ENCODE measurements at places on chromosomes 2 and 18. TPM values are rescaled to one million over a fixed set of nuclear protein-coding genes. Genes with fewer than 3 reads are reported as not detected.

GRCh38 chr2:240628507-240628807 lies 3.2 kb downstream of the GPR35 start:
- peak; percentile 28 for DNase-seq

DNA sequence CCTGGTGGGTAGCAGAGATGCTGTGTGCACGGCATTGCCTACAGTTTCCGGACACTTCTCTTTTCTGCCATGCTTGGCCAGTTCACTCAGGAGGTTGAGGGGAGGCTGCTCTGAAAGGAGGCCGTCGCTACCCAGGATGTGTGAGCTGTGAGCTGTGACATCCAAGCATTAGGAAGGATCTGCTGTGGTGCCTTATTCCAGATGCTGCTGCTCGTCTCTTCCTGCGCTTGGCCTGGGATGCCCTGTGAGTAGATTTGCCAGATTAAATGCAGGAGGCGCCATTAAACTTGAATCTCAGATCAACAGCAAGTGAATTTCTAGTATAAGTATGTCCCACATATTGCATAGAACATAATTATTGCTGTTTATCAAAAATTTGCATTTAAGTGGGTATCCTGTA lies 124.2 kb upstream of the SIX3 start:
- DNase-seq: no peak

The IL1R2 gene
- total RNA-seq: 5.7 TPM

GRCh38 chr2:147331790-147332419 lies 512.9 kb upstream of the ACVR2A start:
- no peak for DNase-seq

- no peak for DNase-seq
These were observed 17.0 kb downstream of the SH3BP4 start for GRCh38 chr2:234968631-234969305.

GRCh38 chr2:144479659-144480058 lies 40.3 kb downstream of the ZEB2 start:
- no peak for DNase-seq

The LYPD6B gene
- not detected for total RNA-seq

The FN1 gene
- 986 TPM for total RNA-seq

The OR6B2 gene
- total RNA-seq: 5.1 TPM

The CCDC68 gene
- total RNA-seq: 8.6 TPM

The SERPINB2 gene
- total RNA-seq: 2.6 TPM

GRCh38 chr18:24868760-24869237 lies 408.4 kb downstream of the HRH4 start:
- no peak for DNase-seq

DNA sequence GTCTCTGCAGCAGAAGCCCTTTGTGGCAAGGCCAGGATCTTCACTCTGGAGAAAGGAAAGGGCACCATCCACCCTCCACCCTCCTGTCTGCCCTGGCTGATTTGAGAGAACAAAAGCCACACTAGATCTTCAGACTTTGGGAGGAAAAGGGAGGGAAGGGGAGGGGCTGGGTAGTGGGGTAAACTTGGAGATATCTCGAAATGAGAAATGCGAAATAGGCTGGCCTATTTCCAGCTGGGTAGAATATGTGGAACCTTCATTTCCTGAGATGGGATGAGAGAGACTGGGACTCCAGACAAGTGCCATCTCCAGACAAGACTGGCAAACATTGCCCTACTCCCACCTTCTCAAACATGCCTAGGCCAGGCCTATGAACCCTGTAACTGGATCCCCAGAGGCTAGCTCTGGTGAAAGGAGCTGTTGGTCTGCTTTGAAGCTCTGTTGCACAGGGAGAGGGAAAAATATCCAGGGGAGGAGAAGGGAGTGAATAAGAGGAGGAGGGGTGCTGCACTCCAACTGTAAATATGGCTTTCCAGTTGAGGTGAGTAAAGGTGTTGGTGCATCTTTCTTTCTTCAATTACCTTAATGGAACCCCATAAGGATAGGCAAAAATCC lies 1.7 kb downstream of the HOXD12 start:
- no peak for DNase-seq

DNA sequence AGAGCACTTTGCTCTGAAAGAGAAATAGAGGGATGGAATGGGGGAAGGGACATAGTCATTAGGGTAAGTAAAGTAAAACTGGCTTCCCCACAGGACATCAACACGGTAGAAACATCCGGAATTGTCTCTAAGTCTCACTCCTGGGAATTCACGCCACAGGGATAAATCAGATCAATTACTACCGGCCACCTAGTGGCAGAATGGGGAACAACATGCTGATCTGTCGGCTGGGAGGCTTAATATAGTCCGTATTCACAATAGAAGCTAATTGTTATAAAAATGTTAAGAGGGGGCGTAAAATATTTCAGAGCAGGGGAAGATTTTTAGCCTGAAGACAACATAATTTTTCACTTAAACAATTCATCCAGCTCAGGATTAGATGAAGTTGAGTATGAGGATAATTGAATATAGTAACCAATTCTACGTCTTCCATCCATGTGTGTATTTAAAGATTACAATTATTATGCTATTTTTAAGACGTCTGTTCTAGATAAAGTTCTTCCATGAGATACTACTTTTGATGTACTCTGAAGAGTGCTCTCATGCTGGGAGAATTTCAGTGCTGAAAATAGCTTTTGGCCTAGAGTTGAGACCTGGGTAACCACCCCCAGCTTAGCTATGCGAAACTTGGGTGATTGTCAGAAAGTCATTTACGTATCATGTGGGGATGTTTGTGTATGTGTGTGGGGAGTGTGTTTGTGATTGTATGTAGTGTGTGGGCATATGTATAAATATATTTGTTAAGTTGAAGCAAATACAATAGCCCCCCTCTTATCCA lies 65.7 kb downstream of the LRRTM1 start:
- DNase-seq: no peak

GRCh38 chr2:67456428-67456827 lies 59.3 kb downstream of the ETAA1 start:
- DNase-seq: no peak

DNA sequence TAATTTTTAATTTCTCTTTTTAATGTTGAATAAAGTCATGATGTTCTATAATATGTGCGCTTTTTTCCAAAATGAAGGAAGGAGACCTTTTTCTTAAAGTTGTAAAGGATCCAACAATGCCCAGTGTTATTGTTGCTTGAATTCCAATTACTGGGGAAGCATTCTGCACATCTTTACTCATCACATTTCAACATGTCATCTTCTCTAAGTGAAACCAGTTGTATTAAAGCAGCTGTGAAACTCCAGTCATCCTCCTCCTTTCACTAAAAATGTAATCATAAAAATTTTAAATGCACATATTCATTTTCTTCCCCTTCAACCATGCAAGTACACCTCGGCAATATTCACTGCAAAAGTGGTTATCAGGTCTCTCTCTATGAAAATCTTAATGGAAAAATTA lies 722.7 kb downstream of the TSN start:
- DNase-seq: no peak

The DNMT3A gene
- 35.0 TPM for total RNA-seq

The TCF23 gene
- not detected for total RNA-seq

DNA sequence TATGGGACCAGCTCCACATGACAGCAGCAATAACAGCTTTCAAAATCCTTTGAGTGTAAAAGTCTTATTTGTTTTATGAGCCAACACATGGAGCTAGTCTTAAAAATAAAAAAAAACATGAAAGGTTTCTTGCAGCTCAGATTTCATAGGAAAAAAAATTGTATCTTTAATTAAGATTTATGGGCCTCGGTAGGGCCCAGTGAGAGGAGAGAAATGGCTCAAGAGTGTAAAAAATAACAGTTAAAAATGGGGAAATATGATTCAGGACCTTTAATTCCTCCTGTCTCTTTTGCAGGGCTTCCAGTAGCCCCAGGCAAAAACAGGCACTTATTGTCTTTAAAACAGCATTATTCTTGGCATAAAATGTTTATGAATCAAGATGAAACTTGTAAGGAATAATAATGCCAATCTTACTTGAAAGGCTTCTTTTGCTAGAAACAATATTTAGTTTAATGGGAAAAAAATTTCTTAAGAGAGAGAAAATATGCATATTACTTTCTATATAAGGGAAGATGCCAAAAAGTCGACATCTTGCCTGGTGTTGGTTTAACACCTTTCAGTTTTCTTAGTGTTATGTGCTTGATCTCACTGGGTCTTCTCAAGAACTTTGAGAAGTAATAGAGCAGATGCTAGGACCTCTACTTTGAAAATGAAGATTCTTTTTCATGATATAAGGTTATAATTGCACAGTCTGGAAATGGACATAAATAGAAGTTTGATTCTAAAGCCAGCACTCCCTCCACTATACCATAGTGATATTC lies 71.3 kb upstream of the SETBP1 start:
- DNase-seq: no peak

The UNC80 gene
- total RNA-seq: 0.22 TPM

- no peak for DNase-seq
These were observed 1221.1 kb upstream of the ACVR2A start for GRCh38 chr2:146623771-146624170.

The EN1 gene
- total RNA-seq: not detected

DNA sequence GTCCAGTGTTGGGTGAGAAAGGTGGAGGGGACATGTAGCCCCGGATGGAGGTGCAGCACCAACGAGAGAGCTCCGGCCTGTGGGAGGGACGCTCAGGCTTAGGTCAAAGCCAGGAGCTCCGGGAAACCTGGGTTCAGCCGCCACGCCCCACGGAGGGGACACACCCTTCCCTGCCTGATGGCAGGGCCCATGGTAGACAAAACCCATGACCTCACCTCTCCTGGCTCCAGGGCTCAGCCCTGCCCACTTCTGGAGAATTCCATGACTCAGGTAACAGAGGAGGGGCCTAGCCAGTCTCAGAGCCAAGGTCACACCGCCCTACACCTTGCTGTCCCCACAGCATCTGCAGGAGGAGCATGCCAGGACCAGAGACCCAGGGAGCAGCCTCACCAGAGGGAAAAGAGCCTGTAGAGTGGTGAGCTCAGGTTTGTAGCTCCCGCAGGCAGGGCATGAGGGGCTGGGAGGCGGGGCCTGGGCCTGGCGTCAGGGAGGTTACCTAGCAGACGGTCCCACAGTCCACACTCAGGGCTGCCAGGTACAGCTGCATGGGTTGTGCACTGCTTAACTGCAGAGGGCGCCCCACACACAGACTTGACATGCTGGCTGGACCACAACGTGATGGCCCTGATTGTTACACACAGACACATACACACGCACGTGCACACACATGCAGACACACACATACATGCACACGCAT lies 70.8 kb upstream of the SMAD7 start:
- DNase-seq: no peak

DNA sequence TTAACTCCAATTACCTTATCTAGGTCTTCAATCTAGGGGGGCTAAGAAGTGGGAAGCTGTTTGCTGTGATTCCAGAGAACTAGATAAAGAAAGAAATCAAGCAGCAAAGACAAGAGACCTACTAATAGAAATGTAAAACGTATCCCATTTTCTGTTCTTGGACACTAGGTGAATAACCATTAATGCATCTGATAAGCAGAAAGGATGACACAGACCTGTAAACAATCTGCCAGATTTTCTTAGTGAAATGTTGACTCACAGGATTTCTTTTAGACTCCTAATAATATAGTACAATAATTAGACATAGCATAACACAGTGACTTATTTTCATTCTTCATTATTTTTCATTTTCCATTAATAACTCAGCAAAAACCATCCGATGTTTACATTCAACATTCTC lies 1.3 kb downstream of the WDR35 start:
- DNase-seq: no peak

DNA sequence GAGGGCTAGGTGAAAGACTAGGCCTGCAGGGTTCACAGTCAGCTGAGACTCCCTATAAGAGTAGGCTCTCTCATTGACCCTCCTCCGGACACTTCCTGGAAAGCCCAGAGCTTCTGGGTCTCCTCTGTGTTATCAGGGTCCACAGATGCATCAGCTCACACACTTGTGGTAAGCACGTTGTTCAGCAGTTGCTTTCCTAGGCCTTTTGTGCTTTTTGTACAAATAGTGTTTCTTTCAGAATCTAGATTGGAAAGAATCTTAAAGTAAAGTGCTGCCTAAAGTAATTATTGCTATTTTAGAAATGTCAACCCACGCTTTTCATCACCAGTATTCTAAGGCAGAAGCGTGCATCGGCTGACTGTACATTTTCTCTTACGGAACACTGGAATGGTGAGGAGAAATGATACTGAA lies 15.5 kb downstream of the SLC9A2 start:
- no peak for DNase-seq

The TANC1 gene
- total RNA-seq: 50.3 TPM

- no peak for DNase-seq
These were observed 646.1 kb upstream of the ACVR2A start for GRCh38 chr2:147198651-147199171.

GRCh38 chr2:226184940-226185615 lies 614.5 kb downstream of the IRS1 start:
- no peak for DNase-seq

DNA sequence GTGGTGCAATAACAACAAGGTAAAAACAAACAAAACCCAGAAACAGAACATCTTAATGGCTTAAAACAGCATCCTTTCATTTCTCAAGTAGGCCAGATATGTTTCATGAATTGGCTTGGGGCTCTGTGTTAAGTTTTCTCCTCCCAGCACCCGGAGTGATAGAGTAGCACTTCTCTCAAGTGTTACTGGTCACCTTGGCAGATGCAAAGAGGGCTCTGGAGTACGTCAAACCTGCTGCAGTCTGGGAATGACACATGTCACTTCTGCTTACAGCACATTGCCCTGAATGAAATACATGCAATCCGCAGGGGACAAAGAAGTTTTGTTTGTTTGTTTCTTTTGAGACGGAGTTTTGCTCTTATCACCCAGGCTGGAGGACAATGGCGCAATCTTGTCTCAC lies 639.3 kb downstream of the CNTNAP5 start:
- no peak for DNase-seq

- DNase-seq: no peak
These were observed 266.6 kb upstream of the CYP26B1 start for GRCh38 chr2:72414137-72414760.
